ENCODE measurements at places on chromosomes 6 and 20.

- no peak for DNase-seq
Measured at GRCh38 chr6:113859349-113860180, 2.4 kb downstream of the MARCKS start.

DNA sequence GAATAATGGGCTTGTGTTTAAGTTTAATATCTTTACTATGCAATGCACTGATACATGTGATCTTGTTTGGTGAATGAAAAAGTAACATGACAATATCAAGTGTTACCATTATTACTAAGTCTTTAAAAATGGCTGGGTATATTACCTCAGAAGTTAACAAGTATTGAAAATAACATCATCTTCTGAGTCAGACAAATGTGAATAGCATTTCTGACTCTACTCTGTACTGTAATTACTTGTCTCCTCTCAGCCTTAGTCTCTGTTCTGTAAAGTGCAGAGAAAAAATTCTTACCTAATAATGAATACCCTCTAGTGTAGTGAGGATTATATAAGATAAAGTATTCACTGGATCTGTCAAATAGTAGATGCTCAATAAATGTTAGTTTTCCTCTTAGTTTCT, 47.0 kb upstream of the GCLC start:
- no peak for DNase-seq

- DNase-seq, result no peak
Measured at GRCh38 chr6:35051997-35052583, 89.0 kb downstream of the TCP11 start.

DNA sequence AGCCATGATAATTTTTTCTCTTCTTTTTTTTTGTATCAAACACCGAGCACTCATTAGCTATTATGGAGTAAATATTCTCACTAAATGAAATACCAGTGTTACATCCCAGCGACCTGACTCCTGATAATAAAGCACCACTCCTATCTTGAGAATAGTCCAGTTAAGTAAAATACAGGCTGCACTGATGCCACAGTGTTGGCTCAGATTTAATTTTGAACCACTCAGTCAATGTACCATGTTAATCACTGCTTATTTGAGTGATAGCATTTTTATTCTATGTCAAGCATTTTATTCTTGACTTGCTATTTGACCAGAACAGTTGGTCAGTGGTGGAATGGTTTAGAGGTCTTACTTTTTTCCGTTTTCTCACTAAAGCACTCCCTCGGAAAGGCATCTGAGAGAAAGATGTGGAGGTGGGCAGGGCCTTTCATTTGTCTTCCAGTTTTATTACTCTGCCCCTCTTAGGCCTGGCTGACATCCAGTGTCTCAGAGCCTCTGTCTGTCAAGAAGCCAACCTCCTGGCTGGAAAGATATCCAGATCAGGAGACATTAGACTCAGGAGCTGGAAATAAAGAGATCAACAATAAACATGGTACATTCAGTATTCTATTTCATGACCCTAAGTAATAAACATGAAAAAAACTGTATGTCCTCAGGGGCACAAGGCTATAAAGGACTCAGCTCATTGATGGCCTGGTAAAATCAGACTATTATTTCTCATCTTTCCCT, 457.8 kb downstream of the EPM2A start:
- DNase-seq, result no peak

- DNase-seq, result no peak
Measured at GRCh38 chr6:18958146-18958545, 571.0 kb downstream of the RNF144B start.

DNA sequence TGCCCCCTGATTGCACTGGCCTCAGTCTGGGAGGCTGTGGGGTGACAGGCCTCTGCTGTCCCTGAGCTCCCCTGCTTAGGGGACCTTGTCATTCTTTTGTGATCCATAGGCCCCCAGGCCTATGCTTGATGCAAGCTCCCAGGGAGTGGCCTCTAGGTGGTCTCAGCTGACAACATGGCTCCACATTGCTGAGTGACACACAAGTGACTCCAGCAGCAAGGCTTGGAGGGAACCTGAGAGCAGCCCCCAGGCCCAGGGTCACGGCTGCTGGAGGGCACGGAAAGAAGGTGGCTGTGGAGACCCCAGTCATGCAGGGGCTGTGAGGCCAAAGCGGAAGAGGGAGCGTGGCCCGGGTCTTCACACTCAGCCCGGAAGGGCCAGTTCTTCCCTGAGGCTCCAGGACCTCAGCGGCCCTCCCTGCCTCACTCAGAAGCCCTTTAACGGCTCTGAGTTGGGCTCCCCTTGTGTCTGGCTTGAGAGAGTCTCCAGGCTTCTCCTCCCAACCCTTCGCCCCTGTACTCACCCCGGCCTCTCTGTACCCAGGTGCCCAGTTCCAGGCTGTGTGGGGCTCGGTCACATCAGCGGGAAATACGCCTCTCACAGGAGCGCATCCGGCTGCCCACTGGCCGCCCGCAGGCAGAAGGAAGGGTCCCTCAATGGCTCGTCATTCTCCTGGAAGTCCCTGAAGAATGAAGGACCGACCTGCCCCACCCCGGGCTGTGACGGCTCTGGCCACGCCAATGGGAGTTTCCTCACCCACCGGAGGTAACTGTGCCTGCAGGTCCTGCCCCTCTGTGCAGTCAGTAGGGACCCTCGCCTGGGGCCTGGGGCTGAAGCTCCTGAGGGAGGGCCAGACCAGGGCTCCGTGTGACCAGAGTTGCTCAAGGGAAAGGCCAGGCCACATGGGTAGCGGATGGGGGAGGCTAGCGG, 23.7 kb upstream of the PCMTD2 start:
- DNase-seq, result no peak

DNA sequence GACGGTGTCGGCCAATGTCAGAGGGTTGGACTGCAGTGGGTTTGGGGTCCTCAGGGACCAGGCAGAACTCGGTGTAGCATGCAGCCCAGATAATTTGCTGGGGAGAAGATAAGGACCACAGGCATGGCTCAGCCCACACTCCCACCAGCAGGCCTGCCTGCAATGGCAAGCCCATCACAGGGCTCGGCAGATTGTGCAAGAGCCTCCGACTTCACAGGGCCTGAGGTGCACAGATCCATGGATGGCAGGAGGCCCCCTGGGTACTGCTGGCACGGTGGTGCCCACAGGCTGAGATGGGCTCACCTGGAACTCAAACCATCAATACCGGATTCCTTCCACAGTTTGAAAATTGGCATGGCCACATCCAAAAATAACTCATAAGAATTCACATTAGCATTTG, 180.3 kb downstream of the TTLL2 start:
- DNase-seq, result no peak

DNA sequence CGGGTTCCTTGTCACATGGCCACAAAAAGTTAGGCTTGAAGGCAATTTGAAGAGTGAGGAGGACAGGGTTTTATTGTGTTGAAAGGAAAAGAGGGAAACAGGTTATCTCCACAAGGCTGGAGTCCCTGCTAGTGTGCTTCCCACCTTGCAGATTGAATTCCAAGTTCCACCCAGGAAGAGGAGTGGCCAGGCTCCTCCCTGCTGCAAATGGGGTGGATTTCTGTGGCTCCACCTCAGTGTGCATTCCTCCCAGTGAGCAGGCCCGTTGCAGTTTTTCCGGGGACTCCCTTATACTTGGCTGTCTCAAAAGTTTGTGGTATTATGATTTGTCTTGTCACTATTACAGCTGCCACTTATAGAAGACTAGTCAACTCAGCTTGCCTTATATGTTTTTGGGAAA, 281.8 kb upstream of the PLCB4 start:
- no peak for DNase-seq

GRCh38 chr20:10476319-10476724, 41.2 kb downstream of the SLX4IP start:
- no peak for DNase-seq

DNA sequence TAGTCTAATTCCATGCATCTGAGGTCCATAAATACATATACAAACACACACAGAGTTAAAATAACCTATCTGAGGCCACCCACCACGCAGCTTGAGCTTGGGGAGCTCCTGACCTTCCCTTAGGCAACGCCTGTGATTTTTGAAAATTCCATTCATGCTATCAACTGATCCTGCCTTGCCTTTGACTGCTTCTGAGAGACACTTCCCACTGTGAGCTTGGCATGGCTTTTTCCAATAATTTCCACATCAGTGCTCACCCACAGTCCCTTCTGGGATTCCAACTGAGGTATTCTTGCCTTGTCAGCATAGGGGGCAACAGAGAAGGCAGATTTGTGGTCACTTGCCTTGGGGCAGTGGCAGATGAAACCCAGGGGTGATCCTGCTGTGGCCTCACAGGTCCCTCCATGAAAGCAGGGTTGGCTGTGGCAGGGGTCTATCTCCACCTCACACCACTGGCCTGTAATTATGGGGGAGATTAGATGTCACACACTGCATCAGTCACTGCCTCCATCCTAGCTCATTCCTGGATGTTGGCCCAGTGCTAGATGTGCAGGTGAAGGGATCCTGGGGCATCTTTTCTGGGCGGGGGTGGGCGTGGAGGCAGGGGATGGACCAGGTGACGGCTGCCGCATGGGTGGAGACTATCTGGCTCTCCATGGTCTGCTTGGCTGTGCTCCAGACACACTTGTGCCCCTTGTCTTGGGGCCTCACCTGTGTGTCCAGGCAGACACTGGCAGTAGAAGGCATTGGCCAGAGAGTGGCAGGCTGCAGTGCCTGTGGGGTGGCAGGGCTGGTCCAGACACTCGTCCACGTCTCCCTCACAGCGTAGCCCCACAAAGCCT, 11.2 kb upstream of the GPSM3 start:
- DNase-seq, result no peak
